Smooth muscle cell of the pulmonary artery (primary cell): ENCODE measurements at places on chromosomes 1 and 21. TPM values are rescaled to one million over a fixed set of nuclear protein-coding genes. Genes with fewer than 3 reads are reported as not detected.

The NUP210L gene
- total RNA-seq = 0.07 and 0.23 TPM in 2 replicates

The FLG2 gene
- not detected in 2 replicates for total RNA-seq

The RNU5D-1 gene
- total RNA-seq = not detected in 2 replicates

The CACNA1S gene
- 0.07 TPM in 1 of 2 replicates, not detected in the other for total RNA-seq

The CATSPER4 gene
- not detected in 2 replicates for total RNA-seq

The ATAD3C gene
- total RNA-seq = 0.40 TPM in 1 of 2 replicates, not detected in the other

The AGBL4 gene
- not detected in 2 replicates for total RNA-seq

The SLC35F3 gene
- 0.23 TPM in 1 of 2 replicates, not detected in the other for total RNA-seq

The GPA33 gene
- total RNA-seq = not detected in 2 replicates

The PARS2 gene
- 4.0 and 5.8 TPM in 2 replicates for total RNA-seq

The EXTL2 gene
- total RNA-seq = 27.7 and 36.0 TPM in 2 replicates

The ALG6 gene
- 11.5 and 13.2 TPM in 2 replicates for total RNA-seq

The MFAP2 gene
- total RNA-seq = 13.0 and 39.9 TPM in 2 replicates

The MT1HL1 gene
- total RNA-seq = not detected in 2 replicates

The AGMAT gene
- 0.52 and 1.5 TPM in 2 replicates for total RNA-seq

The LENEP gene
- 0.33 TPM in 1 of 2 replicates, not detected in the other for total RNA-seq

The ANKRD65 gene
- 0.17 and 0.39 TPM in 2 replicates for total RNA-seq

The SOD1 gene
- total RNA-seq = 134 and 189 TPM in 2 replicates

The SH2D5 gene
- 1.0 and 16.6 TPM in 2 replicates for total RNA-seq

The OR2M3 gene
- total RNA-seq = not detected in 2 replicates

The RGS13 gene
- not detected in 2 replicates for total RNA-seq

The TDRD10 gene
- not detected in 2 replicates for total RNA-seq

The SAMD11 gene
- total RNA-seq = 1.9 and 19.5 TPM in 2 replicates

The FMO4 gene
- 2.4 and 2.6 TPM in 2 replicates for total RNA-seq

The FHAD1 gene
- total RNA-seq = 0.03 TPM in 1 of 2 replicates, not detected in the other

The COL11A1 gene
- 1.2 and 2.5 TPM in 2 replicates for total RNA-seq

The PTPRF gene
- 212 and 364 TPM in 2 replicates for total RNA-seq

The NGF gene
- 6.6 and 8.8 TPM in 2 replicates for total RNA-seq

The MANEAL gene
- total RNA-seq = 1.1 and 1.3 TPM in 2 replicates

The KRTAP10-4 gene
- total RNA-seq = not detected in 2 replicates

The PRELP gene
- 2.5 and 10.8 TPM in 2 replicates for total RNA-seq

The CFHR3 gene
- not detected in 2 replicates for total RNA-seq

The CFHR2 gene
- not detected in 2 replicates for total RNA-seq

The LORICRIN gene
- total RNA-seq = not detected in 2 replicates

The HIVEP3 gene
- 0.46 and 2.1 TPM in 2 replicates for total RNA-seq

The EYA3 gene
- total RNA-seq = 15.7 and 16.1 TPM in 2 replicates

The FCN3 gene
- total RNA-seq = not detected in 2 replicates

The OR2T3 gene
- not detected in 2 replicates for total RNA-seq

The AQP10 gene
- total RNA-seq = 0.07 and 0.13 TPM in 2 replicates

The CELA3B gene
- total RNA-seq = not detected in 2 replicates
